ENCODE measurements at places on chromosomes 4 and X. TPM values are rescaled to one million over a fixed set of nuclear protein-coding genes. Genes with fewer than 3 reads are reported as not detected.

DNA sequence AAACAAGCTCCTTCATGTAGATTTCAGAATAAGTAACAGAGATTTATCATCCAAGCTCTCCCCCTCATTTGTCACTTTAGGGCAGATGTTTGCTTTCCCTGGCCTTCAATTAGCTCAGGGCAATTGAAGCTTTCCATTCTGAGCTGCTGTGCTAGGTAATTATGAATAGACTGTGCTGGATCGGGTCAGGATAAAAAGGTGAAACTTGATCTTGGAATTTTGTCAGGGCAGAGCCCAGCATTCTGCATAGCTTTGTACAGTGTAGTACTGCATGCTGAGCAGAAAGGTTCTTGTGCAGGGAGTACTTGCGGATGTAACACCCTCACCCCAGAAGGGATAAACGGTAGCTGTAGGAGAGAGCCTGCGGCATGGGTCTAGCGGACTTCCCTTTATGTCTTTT is 64.0 kb upstream of the CLDN34 start:
- no peak for DNase-seq

The RAI2 gene
- 6.3 TPM for total RNA-seq

- no peak for DNase-seq
These were observed 82.4 kb upstream of the MYOZ2 start for GRCh38 chr4:119053245-119053644.

DNA sequence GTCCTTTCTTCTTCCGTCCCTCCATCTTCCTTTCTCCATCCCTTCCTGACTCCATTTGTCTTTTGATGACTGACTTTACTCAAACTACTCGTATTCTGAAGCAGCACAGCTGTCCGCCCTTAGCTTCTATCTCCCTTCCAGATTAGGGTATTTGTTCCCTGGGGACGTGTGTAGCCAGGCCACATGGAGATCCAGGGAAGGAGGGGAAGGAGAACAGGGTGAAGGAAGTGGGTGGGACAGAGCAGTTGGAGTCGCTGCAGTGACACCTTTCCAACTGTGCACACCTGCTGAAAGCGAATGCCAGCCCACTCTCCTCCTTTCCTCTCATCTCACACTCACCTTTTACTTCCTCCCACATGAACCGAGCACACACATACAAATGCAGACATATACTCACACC is 323.8 kb downstream of the DCTD start:
- DNase-seq = no peak

The ERVMER34-1 gene
- total RNA-seq = not detected

GRCh38 chrX:133786382-133786781 is 199.0 kb downstream of the GPC3 start:
- DNase-seq = no peak

- DNase-seq = no peak
These were observed 224.5 kb upstream of the TENM3 start for GRCh38 chr4:182018691-182019090.

- DNase-seq = no peak
These were observed 119.4 kb upstream of the C1GALT1C1 start for GRCh38 chrX:120749141-120749846.

DNA sequence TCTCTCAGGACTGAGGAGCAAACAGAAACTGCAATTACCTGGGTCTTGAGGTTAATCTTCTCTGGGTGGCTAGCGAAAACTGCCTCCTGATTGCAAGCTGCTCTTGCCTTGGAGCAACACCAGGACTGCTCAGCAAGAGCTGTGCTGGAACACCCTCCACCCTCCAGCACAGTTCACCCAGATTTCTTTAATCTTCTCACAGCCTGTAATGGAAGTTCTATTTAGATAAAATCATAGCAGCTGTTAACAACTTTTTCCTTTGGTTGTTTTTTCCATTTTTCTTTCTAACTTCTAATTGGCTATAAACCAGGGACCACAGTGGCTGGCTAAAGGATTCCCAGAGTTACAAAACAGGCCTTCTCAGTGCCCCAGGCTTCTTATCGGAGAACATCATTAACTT is 36.3 kb downstream of the OPHN1 start:
- DNase-seq = no peak

GRCh38 chr4:27276307-27277073 is 415.8 kb downstream of the STIM2 start:
- DNase-seq = no peak

The MAGEA4 gene
- total RNA-seq = not detected

DNA sequence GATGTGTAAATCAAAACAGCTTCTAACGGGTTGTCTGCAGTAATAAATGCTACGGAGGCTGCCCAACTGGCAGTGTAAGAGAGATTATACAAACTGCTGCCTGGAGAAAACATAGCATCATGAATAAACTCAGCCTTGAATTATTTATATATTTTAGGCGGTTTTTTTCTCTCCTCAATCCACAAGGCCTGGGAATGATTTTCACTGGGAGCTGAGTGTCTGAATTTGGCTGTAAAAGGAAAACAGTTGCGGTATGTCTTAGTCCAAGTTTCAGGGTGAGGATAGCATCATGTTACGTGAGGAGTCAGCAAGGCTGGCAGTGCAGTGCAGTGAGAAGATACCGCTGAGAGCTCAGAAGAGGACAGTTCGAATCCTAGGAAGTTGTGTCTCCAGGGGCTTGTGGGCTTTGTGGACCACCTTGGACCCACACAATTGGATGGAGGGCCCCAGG is 291.5 kb upstream of the BOD1L1 start:
- no peak for DNase-seq

- DNase-seq = no peak
These were observed 558.2 kb upstream of the DIPK2B start for GRCh38 chrX:45758738-45759397.

The DACH2 gene
- total RNA-seq = not detected

DNA sequence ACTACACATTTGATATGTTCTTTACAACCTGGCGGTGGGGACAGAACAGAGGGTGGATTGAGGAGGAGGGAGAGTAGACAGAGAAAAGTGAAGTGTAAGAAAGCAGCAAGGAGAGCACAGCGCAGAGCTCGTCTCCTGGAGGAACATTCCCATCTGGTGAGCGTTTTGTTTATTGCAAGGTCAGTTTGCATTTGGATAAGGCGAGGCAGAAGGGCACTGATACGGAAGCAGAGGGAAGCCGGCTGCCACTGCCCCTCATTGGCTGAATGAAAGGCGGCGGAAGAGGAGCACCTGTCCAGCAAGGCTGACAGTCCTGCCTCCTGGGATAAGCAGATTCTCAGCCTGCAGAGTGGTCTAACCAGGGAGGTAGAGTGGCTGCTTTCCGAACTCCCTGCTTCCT is 83.2 kb downstream of the GPR143 start:
- DNase-seq = no peak

- no peak for DNase-seq
These were observed 28.0 kb upstream of the GLRA2 start for GRCh38 chrX:14501327-14501726.

DNA sequence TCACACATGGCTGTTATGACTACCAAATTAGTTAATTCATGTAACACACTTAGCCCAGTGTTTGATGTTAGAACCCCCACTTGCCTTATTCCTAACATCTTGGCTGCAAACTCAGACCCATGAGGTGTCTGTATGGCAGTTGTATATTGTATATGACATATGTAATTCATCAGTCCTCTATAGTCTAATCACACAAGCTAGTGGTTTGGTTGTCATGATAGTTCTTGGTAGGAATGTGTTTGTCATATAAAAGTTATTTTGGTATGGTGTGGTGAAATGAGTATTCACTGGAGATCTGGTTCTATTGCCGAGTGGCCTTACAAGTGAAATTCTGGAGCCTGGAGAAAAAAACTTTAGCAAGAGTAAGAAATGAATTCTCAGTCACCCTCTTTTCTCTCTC is 149.2 kb downstream of the AWAT2 start:
- no peak for DNase-seq

DNA sequence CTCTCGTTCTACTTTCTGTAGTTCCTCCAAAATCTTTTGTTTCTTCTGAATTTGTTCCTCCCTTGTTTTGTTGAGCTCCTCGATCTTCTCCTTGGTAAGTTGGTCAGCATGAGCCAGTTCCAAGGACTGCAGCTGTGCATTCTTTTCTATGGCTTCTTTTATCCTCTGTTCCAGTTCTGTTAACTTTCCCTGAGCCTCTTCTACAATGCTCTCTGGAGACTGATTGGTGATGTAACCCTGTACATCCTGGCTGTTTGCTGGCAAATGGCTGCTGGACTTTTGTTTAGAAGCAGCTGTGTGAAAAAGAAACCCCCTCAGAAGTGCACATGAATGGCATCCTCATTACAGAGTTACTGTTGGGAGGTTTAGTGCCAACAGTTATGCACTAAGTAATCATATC is 70.5 kb upstream of the COX18 start:
- DNase-seq = no peak

GRCh38 chr4:9891740-9892139 is 110.3 kb downstream of the DRD5 start:
- no peak for DNase-seq

DNA sequence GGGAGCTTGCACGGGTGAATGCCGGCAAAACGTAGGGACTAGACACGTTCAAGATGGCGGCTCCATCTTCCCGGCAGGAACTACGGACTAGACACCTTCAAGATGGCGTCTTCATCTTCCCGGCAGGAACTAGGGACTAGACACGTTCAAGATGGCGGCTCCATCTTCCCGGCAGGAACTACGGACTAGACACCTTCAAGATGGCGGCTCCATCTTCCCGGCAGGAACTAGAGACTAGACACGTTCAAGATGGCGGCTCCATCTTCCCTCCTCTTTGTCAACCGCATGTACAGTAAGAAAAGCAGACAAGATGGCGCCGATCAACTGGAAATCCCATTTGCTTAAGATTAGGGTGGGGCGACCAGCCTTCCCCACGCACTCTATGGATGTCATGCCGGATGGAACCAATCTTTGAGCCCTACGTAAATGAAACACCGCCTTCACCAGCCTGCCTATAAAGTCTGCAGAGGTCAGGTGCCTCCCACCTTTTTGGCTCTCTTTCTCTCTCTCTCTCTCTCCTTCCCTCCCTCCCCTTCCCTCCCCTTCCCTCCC is 222.4 kb downstream of the CRLF2 start:
- peak; percentile 78 for DNase-seq
